MV-4-11 (cell line): ENCODE measurements at places on chromosomes 2 and 18.

DNA sequence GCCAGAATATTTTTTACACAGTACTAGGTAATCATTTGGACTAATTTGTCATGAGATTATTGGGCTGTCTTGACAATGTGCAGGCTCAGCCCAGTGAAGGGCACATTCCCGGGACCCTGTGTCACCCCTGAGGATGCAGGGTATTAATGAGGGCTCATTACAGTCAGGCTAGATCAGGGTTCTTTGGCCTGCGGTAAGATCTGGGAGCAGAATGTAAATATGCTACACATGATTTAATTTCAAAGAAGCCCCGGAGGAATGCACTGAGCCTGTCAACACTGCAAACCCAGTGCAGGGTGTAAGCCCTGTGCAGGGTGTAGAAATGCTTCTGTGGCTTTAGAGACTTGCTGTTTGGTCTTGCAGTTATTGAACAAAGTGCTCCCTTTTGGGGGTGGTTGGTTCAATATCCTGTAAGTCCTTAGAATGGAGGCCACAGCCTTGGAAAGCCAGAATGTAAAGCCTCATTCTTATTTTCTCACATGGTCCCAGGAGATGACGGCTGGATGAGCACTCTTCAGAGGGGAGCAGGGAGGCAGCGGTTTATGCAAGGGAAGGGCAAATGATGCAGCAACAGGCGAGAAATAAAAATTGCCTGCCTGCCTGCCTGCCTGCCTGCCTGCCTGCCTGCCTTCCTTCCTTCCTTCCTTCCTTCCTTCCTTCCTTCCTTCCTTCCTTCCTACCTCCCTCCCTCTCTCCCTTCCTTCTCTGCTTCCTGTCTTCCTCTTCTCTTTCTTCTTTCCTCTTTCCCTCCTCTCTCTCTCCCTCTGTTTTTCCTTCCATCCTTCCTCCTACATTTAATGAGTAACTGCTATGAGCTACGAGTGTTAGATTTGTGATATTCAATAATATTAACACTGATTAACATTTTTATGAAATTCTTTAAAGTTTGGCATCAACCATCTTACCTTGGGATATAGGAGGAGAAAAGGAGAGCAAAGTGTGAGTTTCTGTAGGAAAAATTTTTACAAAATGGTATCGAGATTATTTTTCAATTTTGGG is 148.8 kb downstream of the VAPA start:
- DNase-seq, result no peak

- DNase-seq, result no peak
Observed at GRCh38 chr2:160085662-160086061, 23.2 kb upstream of the PLA2R1 start.

GRCh38 chr2:159252905-159253304 is 33.6 kb downstream of the WDSUB1 start:
- DNase-seq, result no peak

- DNase-seq, result no peak
Observed at GRCh38 chr2:197097578-197098366, 171.3 kb upstream of the PGAP1 start.

GRCh38 chr2:12543076-12543977 is 173.4 kb upstream of the TRIB2 start:
- no peak for DNase-seq

DNA sequence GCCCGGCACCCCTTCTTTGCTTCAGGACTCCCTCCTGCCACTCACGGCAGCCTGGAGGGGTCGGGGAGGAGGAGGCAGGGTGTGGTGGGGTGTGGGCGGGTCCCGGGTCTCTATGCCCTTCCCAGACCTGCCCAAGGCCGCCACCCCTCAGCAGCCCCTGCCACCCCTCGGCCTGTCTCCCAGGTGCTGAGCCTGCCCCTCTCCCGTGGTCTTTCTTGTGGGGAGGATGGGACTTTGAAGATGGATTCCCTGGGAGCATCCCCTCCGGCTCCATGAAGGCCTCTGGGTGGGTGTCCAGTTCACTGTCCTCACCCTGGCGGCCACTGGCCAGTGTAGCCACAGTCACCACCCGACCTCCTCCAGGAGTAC is 23.2 kb downstream of the KCNIP3 start:
- DNase-seq, result no peak
